SK-N-SH treated with all-trans-retinoic acid at 6 μM for 48 hours (cell line): ENCODE measurements at places on chromosomes 13 and 19.

GRCh38 chr13:27472941-27473340 is 22.6 kb upstream of the MTIF3 start:
- no peak for ATAC-seq

- peak; percentile 53 for ATAC-seq
Measured at GRCh38 chr19:16295057-16295456, 29.6 kb upstream of the KLF2 start.

DNA sequence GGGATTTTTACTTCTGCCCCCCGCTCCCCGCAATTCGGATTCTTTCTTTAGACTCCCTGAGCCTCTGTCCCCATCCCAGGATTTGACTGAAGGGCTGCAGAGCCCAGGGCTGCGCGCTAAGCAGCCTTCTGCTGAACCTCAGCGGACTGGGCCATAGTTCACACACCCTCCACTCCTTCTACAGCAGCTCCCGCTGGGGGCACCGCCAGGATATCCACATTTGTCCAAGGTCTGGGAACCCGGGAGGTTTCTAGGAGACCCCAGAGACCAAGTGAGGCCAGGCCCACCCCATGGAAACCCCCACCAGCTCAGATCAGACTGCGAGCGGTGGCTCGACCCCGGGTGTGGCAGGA is 463.3 kb downstream of the ITGBL1 start:
- ATAC-seq: no peak

- ATAC-seq: no peak
Measured at GRCh38 chr19:18814063-18814462, 17.7 kb upstream of the UPF1 start.

DNA sequence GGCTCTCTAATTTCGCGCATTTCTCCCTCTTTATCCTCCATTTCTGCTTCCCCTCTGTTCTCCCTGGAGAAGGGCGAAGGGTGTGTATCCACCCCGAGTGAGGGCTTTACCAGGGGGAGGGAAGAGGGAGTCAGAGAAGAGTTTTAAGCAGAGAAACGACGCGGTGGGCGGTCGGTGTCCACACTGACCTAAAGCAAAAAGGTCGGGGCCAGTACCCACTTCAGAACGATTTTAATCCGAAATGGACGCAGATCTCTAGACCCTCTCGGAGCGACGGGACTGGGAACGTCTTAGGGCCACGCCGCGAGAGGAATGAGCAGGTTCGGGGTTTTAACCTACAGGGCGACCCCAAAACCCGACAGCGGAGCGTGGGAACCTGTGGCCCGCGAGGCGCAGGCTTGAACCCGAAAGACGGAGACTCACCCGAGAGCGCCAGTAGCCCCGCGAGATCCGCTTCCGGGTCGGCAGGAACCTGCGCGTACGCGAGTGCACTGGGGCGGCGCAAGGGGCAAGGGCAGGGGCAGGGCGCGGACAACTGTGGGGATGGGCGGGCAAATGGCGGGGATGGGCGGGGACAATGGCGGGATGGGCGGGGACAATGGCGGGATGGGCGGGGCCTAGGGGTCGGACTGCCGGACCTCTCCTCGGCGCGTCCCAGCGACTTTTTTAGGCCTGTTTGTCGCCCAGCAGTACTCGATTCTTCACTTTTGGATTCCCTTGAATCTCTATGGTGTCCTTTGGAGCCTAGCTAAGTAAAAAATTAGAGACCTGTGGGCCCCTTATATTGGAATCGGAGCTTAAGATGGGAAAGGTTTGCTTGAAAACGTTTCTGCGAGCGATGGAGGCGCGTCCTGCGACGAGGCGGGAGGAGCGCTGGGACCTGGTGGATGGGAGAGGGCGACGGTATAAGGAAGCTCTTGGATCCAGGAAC is at the start of gene ZNF677:
TSS of gene ZNF677 (minus strand) at position 463 of the 931 bp plus-strand sequence. CDS start 3,323 bp downstream, outside the sequence.
- ATAC-seq: peak; percentile 99

DNA sequence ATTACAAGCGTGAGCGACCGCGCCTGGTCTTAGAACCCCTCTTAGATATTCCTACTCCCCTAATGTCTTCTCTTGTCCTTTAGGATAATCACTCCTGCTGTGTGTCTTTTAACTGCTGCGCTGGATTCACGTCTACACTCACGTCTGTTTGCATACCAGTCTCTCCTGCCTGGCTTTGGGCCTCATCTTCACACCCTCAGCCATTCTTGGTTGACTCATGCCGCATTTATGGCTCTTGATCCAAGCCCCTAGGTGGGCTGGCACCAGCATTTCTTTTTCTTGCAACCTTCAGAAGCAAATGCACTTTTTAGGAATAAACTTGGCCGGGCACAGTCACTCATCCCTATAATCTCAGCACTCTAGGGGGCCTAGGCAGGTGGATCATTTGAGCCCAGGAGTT is 22.7 kb downstream of the MYO9B start:
- ATAC-seq: no peak

DNA sequence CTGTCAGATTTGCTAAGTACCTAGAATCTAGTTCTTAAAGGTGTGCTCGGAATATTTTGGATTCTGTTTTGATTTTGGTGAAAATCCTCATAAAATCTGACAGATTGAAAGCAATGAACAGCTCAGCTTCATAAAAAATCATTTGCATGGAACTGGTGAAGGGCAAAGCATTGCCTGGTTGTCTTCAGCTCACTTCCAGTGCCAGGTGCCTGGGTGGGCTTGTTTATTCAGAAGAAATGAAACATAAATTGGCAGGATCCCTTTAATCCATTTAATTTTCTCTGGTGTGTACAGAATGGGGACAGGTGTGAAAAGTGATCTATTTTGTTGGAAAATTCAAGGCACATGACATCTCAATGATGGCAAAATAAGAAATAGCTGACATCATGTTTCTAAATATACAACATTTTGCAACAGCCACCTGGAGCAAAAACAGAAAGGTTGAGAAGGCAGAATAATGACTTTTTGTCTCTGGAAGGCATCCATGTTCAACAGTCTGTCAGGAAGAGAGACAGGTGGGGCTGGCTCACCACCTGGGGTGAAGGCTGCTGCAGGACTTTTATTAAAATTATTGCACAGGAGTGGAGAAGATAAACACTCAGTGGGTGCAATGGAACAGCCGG is 52.2 kb downstream of the RFC3 start:
- ATAC-seq: no peak

DNA sequence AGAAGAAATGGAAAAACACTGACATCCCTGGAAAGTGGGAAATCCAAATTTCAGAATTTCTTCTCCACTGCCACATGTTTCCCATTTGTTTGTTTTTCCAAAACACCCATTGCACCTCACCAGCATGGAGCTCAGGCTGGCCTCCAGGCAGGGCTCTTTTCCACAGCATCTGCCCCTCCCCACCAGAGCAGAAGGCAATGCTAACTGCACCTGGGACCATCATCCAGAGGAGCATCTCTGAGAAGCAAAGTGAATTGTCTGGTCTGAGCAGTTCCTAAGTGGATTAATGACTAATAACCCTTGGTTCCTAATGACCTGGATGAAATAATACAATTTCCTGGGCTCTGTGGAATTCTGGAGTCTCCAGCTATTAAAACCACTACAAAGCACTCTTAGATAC is 8.8 kb upstream of the CYSLTR2 start:
- no peak for ATAC-seq

DNA sequence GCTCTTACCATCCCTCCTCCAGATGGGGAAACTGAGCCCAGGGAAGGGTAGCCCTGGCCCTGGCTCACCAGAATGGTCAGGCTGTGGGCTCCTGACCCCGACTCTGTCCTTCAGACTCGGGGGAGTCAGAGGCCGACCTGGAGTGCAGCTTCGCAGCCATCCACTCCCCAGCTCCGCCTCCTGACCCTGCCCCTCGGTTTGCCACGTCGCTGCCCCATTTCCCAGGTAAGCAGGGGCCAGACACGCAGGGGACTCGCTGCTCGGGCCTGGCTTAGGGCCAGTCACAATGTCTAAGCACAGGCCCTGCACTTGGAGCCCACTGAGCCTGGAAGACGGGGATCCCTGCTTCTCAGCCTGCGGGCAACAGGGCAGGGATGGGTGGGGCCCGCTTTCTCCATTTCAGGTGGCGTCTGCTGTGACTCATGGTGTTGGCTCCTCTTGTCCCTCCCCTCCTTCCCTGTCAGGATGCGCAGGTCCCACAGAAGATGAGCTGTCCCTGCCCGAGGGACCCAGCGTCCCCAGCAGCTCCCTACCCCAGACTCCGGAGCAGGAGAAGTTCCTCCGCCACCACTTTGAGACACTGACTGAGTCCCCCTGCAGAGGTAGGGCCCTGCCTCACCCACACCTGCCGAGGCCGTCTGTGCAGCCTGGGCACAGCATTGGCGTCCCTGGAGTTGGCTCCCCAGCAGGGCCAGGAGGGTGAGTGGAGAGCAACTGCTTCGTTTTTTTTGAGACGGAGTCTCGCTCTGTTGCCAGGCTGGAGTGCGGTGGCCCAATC is 9.2 kb upstream of the OVOL3 start:
- no peak for ATAC-seq

DNA sequence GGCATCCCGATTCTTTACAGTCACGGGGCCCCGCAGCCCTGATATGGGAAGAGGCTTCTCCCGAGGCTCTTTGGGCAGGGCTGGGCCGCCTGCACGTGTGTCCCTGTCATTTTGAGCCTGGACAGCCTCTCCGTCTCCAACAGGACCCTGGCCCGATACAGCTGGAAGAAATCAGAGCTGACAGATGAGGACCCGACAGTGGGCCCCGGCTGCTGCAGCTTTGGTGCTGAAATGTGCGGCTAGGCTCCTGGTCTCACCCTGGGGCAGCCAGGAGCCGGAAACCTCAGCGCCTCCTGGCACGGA is 3.2 kb downstream of the PIAS4 start:
- ATAC-seq: no peak

GRCh38 chr19:13095934-13096927 is 6.4 kb downstream of the LYL1 start:
- ATAC-seq: no peak

DNA sequence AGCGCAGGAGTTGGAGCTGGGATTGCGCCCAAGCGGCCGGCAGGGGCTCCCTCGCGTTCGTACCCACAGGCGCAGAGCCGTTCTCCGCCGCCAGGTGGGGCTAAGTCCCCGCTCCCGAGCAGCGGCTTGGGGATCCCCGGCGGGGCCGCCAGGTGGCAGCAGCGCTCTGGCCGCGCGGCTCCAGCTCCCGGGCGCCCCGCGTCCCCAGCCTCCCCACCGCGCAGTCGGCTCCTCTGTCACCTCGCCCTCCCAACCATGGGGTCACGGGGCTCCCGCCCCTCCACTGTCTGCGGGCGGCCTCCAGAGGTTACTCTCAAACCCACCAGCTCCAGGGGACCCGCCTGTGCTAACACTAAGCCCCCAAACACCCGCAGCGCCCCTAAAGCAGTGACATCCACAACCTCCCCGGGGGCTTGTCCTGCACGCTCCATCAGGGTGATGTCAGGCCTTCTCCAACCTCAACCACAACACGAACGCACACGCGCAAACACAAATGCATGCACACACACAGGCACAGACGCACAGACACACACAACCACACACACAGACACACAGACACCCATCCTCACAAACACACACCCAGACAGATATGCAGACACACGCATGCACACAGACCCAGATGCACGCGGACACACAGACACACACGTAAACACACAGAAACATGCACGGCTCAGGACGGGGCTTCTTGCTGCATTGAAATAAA is 18.4 kb upstream of the KCTD15 start:
- ATAC-seq: peak; percentile 91

GRCh38 chr19:13742756-13743155 is 21.6 kb upstream of the MRI1 start:
- ATAC-seq: no peak
